ENCODE measurements at places on chromosomes 5 and 9. TPM values are rescaled to one million over a fixed set of nuclear protein-coding genes. Genes with fewer than 3 reads are reported as not detected.

DNA sequence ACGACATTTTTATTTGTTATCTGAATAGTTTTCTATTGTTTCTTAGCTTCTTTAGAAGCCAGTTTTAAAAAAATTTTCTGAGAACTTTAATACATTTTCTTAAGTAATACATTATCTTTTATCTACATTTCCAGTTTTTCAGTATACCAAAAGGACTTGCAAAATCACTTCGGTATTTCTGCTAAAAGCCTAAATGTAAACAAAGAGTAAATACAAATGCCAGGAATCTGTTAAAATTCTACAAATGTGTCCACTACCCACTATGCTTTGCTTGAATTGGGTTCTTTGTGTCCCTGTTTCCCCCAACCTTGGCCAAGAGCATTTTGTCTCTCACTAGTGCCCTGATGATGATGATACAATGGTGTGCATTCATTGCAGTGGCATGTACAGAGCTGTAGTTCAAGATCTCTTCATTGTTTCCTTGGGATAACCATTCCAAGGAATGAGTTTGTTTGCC is 611.2 kb downstream of the NR2F1-AS1 start:
- no peak for DNase-seq

GRCh38 chr9:98742325-98743280 is 33.9 kb upstream of the GABBR2 start:
- DNase-seq = no peak

GRCh38 chr9:137228506-137228967 is 1.2 kb downstream of the RNF224 start:
- DNase-seq = no peak

GRCh38 chr5:78500028-78500427 is 139.6 kb downstream of the SCAMP1 start:
- DNase-seq = no peak

- no peak for DNase-seq
These were observed 52.2 kb downstream of the HSD17B3 start for GRCh38 chr9:96249746-96250145.

GRCh38 chr9:734831-735511 is 106.5 kb upstream of the DMRT1 start:
- no peak for DNase-seq

DNA sequence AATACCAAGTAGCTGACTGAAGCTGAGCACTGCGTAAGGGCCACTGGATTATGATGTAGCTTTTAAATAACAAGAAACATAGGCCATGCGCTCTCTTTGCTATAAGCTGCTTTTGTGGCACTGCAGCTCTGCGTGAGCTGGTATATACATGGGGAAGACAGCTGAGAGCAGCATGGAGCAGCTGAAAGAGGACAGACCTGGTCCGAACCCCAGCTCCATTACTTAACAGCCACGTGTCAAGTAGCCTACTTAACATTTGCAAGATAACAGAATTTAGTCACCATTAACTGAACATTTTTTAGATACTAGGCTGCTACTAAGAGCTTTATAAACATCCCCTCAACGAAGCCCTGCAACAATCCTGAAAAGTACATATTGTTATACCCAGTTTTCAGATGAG is 69.3 kb downstream of the PTPN3 start:
- no peak for DNase-seq

DNA sequence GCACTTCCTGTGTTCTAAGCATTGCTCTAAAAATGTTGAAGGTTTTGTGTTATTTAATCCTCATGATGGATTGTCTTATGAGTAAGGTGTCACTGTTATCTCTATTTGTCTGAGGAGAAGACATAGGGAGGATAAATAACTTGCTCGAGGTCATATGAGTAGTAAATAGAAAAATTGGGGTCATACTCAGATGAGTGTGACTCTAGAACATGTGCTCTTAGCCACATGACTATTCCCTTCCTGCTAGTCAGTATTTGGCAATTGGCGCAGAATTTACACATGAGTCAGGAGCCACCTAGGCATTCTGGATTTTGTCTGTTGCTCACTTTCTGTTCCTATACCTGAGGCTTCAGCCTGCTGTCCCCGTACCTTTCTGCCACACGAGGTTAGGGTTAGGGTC is 234.6 kb upstream of the CD180 start:
- DNase-seq = no peak

GRCh38 chr9:15553528-15553898 is 670 bp downstream of the CCDC171 start:
- no peak for DNase-seq

- DNase-seq = no peak
These were observed 47.9 kb downstream of the COL5A1 start for GRCh38 chr9:134689321-134690181.

GRCh38 chr9:81637276-81637675 is 52.1 kb downstream of the TLE1 start:
- no peak for DNase-seq

- DNase-seq = no peak
These were observed at the start of gene PCDHB16 for GRCh38 chr5:141182248-141182647. TSS of gene PCDHB16 (plus strand) at chr5:141182387. CDS start at chr5:141182560, 173 bp downstream.

- no peak for DNase-seq
These were observed 200.5 kb upstream of the EDIL3 start for GRCh38 chr5:84585218-84585617.

DNA sequence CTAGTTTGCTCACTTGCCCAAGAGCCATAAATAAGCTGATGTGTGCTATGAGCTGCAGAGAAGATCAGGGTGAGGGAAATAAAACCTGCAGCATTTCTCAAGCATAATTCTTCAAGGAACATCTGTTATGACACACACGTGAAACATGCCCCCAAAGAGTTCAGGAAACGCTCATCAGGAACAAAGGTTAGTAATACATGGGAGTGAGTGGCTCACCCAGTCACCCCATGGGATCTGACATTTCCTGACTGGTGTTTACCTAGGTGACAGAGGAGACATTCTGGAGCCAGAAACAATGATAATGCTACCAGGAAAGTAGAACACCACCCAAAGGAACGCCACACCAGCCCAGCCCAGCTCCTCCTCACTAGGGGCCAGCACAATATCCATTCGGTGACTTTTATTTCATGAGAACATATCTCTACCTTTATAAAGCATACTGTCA is 66.0 kb downstream of the FRMD3 start:
- DNase-seq = no peak

Gene RELL2
- 23.9 TPM for total RNA-seq

Gene TLX3
- total RNA-seq = not detected

Gene UAP1L1
- 25.2 TPM for total RNA-seq

Gene ANKRD34B
- total RNA-seq = not detected

Gene ARID3C
- 0.27 TPM for total RNA-seq

Gene AK8
- total RNA-seq = not detected

Gene BNC2
- total RNA-seq = not detected

Gene IRX2
- total RNA-seq = not detected

Gene ZNF300
- 4.8 TPM for total RNA-seq

Gene DAB2
- total RNA-seq = 2.2 TPM
